NCI-H510A (cell line): ENCODE measurements at places on chromosomes 12 and 14.

GRCh38 chr14:63709589-63709988 lies 18.3 kb downstream of the SGPP1 start:
- no peak for DNase-seq

DNA sequence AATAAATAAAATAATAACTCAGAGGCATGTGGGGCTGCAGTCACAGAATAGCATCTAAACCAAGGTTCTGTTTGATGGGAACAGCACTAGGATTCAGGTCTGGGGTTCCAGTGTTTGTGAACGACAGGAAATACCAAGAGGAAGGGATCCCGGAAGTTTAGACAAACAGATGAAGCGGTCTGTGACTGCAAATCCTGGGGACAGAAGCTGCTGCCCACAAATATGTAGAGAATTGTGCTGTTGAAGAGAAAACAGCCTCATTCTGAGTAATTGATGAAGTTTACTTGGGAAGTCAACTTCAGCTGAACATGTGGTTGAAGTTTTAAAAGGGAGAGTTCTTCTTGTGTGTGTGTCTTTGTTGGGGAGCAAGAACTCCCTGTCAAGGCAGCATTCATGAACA lies 98.4 kb upstream of the TBX5 start:
- DNase-seq: no peak

GRCh38 chr14:29037411-29037810 lies 270.8 kb downstream of the FOXG1 start:
- no peak for DNase-seq

DNA sequence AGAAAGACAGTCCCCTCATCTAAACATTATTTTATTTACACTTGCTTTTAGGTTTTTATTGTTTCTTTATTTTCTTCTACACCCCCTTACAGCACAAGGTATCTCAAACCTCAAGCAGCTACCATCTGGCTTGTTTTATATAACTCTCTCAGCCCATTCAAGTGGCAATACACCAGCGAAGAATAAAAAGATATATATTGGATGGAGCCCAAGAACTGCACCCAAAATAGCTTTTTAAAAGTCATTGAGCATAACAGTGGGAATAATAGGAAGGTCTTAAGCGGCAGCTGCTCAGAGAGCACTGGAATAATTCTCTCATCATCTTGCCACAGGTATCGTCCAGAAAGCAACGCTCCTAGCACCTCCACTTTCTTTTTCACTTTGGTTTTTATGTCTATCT lies 322.5 kb downstream of the SYT1 start:
- no peak for DNase-seq
